ENCODE measurements at places on chromosomes 11 and 22.

DNA sequence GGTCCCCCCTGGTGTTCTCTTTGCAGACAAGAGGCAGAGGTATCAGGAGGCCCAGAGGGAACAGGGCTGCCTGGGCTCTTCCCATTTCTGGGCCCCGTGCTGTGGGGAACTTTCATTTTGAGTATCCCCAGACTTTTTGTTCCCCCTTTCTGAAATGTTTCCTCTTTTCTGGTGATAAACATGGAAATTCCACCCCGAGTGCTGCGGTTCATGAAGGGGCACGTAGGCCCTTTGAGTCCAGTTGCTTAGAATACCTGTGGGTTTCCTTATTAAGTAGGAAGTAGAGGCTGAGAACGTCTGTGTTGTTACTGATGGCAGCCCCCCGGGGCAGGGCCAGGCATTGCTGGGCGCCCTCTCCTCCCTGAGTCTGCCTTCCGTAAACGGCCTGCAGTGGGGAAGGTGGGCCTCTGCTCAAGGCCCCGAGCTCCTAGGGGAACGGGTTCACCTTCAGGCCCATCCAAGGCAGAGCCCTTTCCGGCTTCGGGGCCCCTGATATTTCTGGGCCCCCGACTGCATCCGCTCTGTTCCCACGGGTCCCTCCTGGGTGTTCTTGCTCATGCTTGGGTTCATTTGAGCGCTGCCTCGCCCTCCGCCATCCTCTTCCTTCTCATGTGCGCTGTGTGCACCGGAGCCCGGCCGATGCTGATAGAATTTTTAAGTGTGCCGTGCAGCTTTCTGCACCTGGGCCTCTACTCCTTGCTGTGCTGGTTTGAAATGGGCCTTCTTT is 12.0 kb downstream of the TBC1D22A start:
- DNase-seq: no peak

GRCh38 chr11:111870522-111870885 is 877 bp downstream of the ALG9 start:
- DNase-seq: no peak

DNA sequence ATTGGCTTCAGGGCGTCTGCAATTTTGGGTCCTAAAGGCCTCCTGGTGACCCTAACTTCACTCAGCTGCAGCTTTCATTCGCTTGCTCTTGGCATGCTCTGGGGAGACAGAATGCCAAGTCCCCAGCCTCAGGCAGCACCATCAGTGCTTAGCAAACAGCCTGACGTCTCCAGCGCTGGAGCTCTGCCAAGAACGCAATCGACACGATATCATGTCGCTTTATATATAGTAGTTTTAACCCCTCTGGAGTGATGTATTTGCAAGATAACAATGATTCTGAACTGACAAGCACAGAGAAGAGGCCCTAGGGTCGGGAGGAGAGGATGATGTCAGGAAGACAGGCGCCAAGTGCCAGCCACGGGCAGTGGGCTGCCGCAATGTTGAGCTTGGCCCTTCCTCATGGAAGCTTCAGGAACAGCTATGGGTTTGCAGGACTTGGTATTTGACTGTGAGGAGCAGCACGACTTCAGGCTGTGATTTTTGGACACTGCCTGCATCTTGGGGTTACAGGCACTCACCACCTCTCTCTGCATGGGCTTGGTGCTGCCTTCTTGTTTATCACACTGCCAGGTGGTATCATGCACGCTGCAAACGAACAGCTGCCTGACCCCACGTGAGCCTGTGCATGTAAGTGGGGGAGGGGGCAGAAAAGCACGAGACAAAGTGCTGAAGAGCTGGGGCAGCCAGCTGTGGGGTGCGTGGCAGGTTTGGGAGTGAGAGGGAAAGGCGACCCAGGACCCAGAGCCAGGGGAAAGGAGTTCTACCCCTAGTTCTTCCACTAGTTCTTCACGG is 26.1 kb downstream of the B3GAT1 start:
- DNase-seq: no peak

DNA sequence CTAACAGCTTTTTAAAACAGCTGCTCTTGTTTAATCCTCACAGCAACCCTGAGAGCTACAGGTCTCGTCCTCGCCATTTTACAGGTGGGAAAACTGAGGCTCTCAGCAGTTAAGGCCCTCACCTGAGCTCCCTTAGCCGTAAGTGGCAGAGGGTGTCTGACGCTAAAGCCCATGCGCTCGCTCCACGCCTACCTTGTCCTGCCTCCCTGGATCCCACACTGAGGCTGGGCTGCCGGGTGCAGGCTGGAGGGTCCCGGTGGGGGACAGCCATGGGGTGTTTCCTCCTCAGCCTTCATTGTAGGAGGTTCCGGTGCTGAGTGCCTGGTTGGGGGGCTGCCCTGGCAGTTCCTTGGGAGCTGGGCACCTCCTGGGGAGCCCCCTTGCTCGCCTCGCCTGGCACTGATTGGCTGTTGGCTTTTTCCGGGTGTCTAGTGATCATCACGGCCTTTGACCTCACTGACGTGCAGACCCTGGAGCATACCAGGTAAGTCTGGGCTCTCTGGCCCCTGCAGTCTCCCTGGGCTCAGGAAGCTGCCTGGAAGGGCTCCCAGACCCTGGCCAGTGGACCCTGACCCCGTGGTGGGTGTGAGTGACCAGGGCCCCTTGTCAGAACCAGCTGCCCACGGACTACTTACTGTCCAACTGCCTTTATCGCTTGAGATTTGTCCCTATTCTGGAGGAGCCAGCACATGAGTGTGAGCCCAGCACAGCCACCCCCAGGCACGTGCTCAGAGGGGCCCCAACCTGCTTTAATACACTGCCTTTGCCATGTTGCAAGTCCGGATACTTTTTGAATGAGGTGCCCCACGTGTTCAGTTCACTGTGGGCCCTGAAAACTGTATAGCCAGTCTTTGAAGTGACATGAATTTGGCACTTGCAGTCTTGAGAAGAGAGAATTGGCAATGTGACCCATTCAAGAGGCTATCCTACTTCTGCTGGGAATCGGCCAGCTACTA is 12.6 kb downstream of the RAB36 start:
- DNase-seq: no peak

DNA sequence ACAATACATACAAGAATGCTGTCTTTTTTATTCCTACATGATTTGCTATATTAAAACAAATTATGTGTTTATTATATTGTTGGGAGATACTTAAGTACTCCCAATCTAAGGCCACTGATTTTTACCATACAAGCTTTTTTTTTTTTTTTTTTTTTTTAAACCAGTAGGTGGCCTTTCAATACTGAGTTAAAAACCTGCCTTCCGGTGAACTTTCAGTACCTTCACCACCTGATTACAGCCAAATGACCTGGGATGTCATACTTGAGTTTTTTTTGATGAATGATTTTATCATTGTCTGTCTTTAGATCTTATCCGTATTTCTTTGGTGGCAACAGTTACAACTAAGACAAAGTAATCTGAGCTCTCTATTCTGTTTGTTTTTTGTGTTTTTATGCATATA is 94.0 kb upstream of the FOLH1 start:
- DNase-seq: no peak

DNA sequence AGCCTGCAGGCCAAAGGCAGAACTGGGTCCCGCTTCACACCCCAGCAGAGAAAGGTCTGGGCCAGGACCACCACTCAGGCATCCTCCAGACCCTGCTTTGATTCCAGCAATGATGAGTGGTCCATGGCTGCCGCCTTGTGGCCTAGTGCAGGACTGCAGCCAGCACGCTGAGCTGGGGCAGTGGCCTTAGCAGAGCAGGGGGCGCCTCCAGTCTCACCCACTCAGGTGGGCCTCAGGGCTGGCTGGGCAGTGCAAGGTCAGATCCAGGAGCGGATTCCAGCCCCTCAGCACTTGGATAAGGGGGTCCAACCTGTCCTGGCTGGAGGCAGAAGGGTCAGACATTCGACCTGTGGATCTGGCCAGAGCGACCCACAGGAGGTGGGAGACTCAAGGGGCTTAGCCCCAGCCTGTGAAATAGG is 9.6 kb upstream of the PDE2A start:
- no peak for DNase-seq

DNA sequence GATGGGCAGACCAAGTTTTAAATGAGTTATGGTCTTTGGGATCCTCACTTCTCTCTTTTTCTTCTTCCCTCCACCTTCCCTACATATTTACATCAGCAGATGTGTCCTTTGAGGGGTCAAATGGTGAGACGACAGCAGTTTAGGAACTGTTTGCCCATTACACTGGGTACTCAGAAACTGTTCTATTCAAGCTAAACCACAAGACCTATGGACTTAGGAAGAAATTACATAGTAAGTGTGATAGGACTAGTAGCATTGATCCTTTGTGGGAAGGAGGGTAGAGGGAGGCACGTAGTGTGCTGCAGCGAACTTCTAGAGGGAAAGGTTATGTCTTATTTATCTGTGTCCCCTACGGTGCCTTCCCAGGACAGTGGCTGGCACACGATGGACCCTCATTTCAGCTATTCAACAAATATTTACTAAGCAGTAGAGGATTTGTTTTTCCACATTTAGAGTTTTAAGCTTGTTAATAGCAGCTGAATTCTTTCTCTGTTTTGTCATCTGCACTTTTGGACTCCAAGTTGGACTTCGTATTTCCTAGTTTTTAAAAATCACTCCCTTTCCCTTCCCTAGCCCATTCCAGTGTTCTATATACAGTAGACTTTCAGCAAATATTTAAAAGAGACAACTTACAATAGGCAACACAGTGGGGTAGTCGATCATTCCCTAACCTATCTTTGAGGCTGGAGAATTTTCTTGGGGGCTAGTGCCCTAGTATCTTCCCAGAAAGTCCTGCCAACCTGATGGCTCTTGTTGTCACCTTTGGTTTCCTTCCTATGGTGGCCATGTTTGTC is 13.9 kb downstream of the FZD4 start:
- DNase-seq: no peak

- no peak for DNase-seq
Observed at GRCh38 chr11:47137476-47137875, 39.2 kb downstream of the ARFGAP2 start.

DNA sequence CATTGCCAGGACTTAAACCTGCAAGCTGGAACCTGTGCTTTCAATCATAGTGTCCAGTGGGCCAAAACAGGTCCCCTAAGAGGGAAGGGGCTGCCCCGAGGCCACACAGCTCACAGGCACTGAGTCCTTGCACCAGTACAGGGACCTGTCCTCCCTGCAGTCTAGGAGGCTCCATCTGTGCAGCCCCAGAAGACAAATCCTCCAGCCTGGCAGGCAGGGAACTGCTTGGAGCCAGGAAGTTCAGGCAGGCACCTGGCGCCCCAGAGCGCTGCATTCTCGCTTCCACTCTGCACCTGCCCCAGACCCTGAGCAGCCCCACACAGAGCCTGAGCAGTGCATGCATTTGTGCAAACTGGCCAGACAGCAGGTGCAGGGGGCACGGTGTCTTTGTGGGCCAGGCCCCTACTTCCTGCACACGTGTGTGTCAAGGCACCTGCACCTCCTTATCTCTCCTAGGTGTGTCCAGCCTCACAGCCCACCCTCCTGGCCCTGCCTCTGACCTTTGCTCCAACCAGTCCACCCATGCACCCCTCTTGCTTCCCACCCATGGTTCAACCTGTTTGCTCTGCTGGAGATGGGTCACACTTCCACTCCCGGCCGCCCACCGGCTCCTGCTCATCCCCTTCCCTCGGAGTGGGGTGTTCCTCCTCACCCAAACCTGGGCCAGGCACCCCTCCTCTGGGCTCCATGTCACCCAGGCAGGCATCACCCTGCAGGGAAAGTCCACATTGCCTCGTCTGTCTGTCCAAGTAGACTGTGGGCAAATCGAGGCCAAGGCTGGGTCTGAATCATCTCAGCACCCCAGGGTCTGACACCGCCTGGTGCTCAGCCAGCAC is 19.0 kb downstream of the LINC01488 start:
- DNase-seq: no peak

- DNase-seq: no peak
Observed at GRCh38 chr11:111378861-111379601, at the start of gene POU2AF1. Gene POU2AF1 (minus strand): TSS chr11:111379275. CDS start chr11:111379177, 98 bp downstream.

DNA sequence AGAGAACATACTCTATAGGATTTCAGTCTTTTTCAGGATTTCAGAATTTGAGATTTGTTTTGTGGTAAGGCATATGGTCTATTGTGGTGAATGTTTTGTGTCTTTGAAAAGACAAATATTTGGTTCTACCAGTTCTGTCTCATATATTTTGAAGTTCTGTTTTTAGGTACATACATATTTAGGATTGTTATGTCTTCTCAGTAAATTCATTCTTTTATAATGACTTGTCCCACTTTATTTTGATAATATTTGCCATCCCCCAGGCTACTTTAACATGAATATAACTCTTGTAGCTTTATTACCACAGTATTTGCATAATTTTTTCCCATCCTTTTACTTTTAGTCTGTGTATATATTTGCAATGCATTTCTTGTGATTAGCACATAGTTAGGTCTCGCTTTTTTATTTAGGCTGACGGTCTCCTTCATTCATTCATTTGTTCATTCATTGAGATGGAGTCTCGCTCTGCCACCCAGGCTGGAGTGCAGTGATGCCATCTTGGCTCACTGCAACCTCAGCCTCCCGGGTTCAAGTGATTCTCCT is 32.1 kb downstream of the MTMR3 start:
- DNase-seq: no peak

DNA sequence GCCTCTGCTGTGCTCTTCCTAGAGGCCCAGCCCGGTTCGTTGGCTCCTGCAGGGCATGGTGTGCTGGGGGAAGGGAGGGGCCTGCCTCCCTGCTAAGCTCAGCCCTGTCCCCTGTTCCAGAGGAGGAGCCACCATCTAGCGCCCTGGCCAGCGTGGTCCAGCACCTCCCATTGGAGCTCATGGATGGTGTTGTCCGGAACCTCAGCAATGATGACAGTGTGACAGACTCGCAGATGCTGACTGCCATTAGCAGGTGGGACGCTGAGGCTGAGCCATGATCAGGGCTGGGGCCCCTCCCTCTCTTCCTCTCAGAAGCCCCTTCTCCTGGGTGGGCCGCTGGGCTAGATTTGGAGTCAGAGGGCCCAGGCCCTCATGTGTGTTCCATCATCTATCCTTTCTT is 9.1 kb downstream of the USP35 start:
- no peak for DNase-seq

- DNase-seq: no peak
Observed at GRCh38 chr11:79960461-79960860, 519.6 kb upstream of the TENM4 start.

GRCh38 chr11:124884340-124884739 is 13.3 kb downstream of the ROBO4 start:
- DNase-seq: no peak

DNA sequence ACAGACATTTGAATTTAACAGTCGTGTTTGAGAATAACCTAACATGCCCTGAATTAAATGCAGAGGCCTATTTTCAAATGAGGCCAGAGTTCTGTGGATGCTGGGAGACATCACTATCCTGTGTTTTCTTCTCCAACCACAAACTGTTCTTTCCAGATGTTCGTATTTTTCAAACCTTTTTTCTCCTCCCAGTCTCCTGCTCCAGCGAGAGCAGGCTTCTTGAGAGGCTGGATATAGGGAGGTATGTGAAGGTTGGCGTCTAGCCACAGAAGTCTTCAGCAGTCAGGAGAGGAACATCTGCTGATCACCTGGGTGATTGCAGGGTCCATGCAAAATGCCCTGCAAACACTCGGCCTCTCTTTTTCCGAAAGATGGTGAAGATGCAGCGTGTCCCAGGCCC is 126.3 kb downstream of the C11orf91 start:
- no peak for DNase-seq

- no peak for DNase-seq
Observed at GRCh38 chr22:23215294-23216241, 35.3 kb downstream of the BCR start.
